ENCODE measurements at places on chromosomes 13 and 19.

DNA sequence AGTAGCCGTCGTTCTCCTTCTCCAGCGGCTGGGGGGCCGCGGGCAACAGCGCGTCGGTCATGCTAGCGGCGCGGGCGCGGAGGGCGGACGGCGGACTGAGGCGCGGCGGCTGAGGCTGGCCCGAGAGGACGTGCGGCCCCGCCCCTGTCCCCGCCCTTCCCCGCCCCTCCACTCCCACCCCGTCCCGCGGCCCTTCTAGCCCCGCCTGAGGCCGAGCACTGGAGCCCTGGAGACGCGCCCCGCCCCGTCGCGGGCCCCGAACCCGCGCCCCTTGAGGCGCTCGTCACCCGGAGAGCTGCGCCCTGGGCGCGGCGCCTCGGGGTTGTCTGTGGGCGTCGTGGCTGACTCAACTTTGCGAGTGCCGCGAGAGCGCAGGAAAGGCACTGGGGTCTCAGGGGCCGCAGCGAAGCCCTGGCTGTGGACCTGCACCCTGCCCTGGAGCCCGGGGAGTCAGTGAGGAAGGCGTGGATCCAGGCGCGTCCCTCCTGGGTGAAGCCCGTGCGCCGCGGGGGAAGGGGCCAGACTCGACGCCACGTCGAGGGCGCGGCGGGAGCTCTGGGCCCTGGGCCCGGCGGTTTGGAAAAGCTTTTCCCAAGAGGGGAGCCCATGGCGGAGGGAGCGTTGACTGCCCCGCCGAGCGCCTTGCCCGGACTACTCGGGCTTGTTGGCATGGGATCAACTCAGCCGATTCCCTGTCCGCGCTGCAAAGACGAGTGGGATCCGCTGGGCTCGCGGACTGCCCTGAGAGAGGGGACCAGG is at the start of gene RHPN2:
Gene RHPN2 (minus strand): TSS at position 97 of the 759 bp plus-strand sequence. CDS start 36 bp downstream, at position 61.
- peak; percentile 60 for DNase-seq

GRCh38 chr13:91270031-91270430 is 77.5 kb upstream of the MIR17HG start:
- no peak for DNase-seq

DNA sequence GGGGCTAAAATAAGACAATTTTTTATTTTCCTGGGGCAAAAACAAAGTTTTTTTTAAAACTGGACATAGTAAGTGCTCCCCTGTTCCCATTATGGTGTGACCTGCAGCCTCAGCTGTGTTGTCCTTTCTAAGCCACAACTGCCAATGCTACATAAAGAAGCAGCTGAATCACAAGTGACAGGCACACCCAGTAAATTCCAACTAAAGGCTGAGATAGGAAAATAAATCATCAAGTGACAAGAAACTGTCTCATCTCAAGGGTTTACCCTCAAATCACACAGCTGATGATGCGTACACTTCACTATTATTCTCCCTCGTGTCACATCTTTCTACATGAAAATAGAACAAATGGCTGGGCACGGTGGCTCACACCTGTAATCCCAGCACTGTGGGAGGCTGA is 28.7 kb downstream of the STK24 start:
- DNase-seq = no peak

DNA sequence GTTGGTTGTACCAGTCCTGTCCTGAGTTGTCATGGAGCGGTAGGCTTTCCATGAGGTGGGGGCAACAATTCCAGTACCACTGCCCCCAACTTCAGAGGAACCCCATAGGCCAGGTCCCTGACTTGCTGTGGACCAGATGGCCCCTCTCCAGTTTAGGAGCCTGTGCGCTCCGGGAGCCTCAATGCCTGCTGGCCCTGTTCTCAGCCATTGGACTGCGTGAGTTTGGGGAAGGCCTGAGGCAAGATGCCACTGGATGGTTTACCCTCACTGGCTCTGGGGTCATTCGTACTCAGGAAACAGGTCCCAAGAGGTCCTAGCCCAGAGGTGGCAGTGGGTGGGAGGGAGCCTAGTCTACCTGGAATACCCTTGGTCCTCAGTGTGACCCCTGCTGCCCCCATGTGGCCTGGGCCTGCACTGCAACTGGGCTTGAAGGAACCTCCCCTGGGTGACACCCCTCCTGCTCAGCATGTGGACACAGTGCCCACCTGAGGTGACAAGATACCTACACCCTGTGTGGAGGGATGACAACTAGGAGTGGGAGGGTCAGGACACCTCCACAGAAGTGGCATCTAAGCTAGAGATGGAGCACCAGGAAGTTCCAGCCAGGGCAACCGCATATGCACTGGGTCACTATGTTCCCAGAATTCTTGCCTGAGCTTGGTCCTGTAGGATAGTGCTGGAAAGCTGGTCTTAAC is 6.0 kb upstream of the PRR19 start:
- peak; percentile 42 for DNase-seq

GRCh38 chr13:97548138-97548537 is 114.2 kb downstream of the RAP2A start:
- no peak for DNase-seq

- no peak for DNase-seq
These were observed 61.1 kb upstream of the HMGB1 start for GRCh38 chr13:30526612-30527495.

DNA sequence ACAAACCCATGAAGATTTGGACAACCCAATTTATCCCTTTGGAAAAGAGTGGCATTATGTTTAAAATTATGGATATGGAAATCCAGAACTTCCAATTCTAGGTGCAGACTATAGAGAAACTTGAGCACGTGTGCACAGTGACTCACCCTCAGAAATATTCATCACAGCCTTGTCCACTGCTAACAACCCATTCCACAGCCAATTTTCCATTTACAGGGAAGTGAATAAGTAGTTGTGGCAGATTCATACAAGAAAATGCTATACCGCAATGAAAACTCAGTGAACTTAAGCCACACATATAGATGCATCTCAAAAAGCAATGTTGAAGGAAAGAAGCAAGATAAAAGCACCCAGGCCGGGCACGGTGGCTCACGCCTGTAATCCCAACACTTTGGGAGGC is 133.3 kb downstream of the USP12 start:
- DNase-seq = no peak

- no peak for DNase-seq
These were observed 168.2 kb downstream of the DNAJC15 start for GRCh38 chr13:43191546-43191945.

DNA sequence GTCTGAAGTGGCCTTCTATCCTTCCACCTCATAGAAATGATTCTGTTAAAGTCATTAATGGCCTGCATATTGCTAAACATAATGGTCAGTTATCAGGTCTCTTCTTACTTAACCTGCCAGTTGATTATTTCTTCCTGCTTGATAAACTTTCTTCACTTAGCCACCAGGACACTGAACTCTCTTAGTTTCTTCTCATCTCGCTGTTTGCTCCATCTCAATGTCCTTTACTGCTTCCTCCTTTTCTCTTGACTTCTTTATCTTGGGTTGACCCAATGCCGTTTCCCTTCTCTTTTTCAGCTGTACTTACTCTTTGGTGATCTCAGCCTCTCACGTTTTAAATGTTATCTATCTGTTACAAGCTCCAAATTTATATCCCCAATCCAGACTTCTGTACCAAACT is 17.1 kb upstream of the CLC start:
- DNase-seq = no peak

- no peak for DNase-seq
These were observed 139.9 kb upstream of the RFC3 start for GRCh38 chr13:33678084-33678483.

Measured in NCI-H510A (cell line).